Bronchial epithelial cell (primary cell): ENCODE measurements at places on chromosomes 11 and 22. TPM values are rescaled to one million over a fixed set of nuclear protein-coding genes. Genes with fewer than 3 reads are reported as not detected.

The OR51B4 gene
- not detected in 2 replicates for total RNA-seq

The NAA40 gene
- 4.5 and 7.4 TPM in 2 replicates for total RNA-seq

The PIK3IP1 gene
- 6.3 and 13.3 TPM in 2 replicates for total RNA-seq

The BACE1 gene
- total RNA-seq: 4.2 and 5.4 TPM in 2 replicates

The MS4A2 gene
- not detected in 2 replicates for total RNA-seq

The CBX6 gene
- total RNA-seq: 6.8 and 8.4 TPM in 2 replicates

The TBCEL gene
- total RNA-seq: 11.8 and 15.0 TPM in 2 replicates

The RAB39A gene
- not detected in 2 replicates for total RNA-seq

The OR10D3 gene
- total RNA-seq: not detected in 2 replicates

The SSH3 gene
- total RNA-seq: 32.0 and 35.0 TPM in 2 replicates

The MUC15 gene
- 0.53 and 7.3 TPM in 2 replicates for total RNA-seq

The C1QTNF4 gene
- 0.13 and 0.26 TPM in 2 replicates for total RNA-seq

The FAT3 gene
- total RNA-seq: under 0.01 TPM in 2 replicates

The MCHR1 gene
- not detected in 2 replicates for total RNA-seq

The HBG1 gene
- total RNA-seq: not detected in 2 replicates
